ENCODE measurements at places on chromosomes 6 and 20.

DNA sequence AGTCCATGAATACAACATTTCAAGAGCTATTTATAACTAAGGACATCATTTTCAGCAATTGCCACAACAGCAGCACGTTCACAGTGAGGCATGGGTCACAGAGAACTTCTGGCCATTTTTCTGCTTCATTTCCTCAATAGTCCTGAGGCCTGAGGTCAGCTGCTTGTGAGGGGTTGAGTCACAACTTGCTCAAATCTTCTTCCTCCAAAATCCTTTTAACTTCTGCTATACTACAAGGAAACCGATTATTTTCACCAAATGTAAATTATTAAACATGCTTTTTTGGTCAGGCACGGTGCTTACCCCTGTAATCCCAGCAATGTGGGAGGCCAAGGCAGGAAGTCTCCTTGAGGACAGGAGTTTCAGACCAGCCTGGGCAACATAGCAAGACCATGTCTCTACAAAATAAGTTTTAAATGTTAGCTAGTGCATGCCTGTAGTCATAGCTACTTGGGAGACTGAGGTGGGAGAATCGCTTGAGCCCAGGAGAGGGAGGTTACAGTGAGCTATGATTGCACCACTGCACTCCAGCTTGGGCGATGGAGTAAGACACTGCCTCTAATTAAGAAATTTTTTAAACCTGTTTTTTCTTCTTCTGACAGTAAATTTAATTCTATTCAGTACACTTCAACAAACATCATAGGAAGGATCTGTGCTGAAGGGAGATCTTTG lies 11.1 kb upstream of the SLC16A10 start:
- no peak for DNase-seq

GRCh38 chr6:80442366-80442765 lies 335.9 kb downstream of the BCKDHB start:
- no peak for DNase-seq

DNA sequence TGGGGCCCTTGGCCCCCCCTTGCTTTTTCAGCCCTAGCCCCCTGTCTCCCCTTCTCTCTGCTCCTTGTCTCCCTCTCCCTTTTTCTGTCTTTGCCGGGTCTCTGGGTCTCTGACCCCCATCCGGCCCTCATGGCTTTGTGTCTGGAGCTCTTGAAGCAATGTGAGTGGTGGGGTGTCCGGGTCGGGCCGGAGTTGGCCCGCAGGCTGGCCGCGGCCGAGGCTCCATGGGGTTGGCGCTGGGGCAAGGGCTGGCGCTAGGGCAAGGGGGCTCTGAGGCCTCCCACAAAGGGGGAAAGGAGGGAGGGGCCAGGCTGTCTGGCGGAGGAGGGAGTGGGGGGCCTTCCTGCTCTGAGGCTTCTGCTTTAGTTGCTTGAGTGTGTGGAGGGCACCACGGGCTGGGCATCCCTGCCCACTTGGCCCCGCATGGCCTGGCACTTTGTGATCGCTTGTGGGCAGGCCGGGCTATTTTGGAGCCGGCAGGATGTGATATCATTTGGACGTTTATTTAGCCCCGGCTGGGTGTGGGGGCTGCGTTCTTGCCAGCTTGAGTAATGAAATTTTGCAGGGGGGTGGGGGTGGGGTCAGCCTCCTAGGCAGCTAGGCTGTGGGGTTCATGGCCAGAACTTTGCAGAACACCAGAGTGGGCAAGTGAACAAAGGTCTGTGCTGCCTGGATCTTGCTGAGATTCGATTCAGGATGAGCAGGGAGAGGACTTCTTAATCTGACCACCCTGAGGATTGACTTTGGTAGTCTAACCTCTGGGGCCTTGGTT lies 78.7 kb upstream of the MYL9 start:
- no peak for DNase-seq

DNA sequence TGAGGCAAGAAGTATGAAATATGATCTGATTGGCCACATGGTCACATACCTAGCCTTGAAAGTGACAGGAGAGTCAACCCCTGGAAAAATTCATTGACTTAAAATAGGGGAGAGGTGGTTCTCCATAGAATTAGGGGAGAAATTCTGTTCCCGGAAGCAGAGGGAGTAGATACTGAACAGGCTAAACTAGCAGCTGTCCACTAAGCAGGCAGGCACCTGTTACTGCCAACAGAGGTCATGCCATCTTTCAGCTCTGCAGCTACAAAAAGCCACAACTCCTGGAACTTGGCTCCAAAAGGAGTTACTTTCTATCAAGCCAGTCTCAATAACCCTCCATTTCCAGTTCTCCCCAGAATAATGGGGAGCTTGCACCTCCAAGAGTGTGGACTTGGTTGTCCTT lies 352.5 kb downstream of the MAFB start:
- no peak for DNase-seq

DNA sequence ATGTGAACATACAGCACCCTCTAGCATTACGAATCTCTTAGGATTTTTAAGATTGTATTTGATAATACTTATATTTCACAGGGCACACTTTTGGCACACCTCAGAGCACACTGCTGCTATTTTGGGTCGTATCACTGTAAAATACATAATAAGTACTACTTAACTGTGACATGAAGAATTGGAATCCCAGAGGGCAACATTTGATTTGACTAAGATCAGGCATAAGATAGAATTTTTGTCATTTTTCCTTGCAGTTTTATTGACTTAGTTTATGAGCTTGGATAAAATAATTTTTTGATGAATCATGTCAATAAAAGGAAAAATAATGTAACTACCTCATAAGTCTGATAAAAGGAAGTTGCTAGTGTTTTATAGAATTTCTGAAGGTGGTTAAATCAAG lies 22.4 kb downstream of the MRS2 start:
- no peak for DNase-seq

DNA sequence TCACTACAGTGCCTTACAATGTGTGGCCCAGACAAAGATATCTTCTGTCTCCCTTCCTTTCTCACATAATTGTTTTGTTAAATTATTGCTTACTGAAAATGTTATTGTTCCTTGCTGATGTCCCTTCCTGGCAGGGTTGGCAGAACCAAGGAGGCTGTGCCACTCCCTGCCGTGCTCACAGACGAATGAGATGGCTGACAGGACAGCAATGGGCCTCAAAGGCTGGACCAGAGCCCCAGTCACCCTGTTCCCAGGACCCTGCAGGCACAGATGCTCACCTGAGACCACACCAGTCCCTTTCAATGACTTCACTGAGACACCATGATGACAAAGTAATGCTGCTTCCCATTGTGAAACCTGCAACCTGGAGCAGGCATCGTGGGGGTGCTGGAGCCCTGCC lies 375.1 kb downstream of the HACE1 start:
- no peak for DNase-seq
